Germinal center (tissue), 1 donor: ENCODE measurements at places on chromosomes 1 and 21.

- DNase-seq, result no peak
Observed at GRCh38 chr1:27145934-27146354, 9.0 kb downstream of the SLC9A1 start.

- DNase-seq, result no peak
Observed at GRCh38 chr1:22186311-22186710, 43.4 kb upstream of the WNT4 start.

DNA sequence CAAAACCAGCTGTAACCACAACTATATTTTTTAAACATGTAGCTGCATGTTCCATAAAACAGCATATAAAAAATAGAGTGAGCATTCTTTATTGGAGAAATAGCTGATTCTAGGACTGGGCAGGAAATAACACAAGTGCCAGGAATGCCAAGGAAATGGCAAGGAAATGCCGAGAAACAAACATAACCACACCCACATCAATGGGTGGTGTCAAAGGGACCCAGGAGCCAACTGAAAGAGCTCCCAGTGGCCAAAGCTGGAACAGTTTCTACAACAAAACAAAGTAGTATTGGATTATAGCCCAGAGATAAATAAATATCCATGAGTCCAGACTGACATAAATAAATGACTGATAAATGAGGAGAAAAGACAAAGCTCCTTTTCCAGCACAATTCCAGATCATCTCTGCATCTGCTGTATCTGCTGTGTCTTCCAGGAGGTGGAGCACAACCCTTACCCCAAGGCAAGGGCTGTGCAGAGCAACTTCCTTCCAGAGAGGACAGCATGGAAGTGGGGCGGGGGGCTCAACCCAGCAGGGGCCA lies 28.1 kb downstream of the ADARB1 start:
- no peak for DNase-seq

DNA sequence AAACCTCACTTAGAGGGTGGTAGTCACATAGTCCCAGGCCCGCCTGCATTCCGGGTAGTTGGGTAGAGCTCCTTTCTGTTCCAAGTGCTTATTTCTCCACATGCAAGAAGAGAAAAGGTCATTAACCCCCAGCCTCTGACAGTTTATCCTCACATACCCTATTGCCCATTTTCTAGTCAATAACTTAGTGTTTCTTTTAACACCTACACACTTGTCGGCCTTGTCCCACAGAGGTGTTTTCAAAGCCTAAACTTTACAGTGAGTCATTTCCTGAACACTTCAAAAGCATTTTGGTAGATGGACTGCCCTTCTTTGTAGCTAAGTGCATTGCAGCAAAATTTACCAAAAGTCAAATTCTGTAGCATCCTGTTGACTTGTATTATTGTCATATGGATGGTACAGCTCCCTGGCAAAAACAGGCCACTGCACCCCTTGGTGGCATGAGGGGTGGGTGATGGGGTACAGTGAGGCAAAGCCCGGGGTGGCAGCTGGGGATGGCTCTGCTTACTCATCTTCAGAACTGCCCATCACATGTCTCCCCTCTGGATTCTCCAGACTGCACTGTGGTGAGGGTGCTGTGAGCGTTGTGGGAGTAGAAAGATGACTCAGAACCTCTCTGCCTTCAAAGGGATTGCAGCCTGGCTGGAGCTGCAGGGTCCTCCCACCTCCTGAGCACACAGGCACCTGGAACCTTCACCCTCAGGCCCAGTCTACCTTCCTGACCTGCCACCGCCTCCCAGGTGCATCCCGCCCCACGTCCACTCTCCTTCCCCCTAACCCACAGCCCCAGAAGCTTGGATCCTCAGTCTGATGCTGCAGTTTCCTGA lies 45.8 kb upstream of the DMRTB1 start:
- DNase-seq, result no peak

GRCh38 chr1:198986442-198986841 lies 347.6 kb downstream of the PTPRC start:
- no peak for DNase-seq

GRCh38 chr1:227774051-227774731 lies 39.0 kb downstream of the SNAP47 start:
- no peak for DNase-seq

- no peak for DNase-seq
Observed at GRCh38 chr21:15437883-15438282, 291.9 kb upstream of the USP25 start.

DNA sequence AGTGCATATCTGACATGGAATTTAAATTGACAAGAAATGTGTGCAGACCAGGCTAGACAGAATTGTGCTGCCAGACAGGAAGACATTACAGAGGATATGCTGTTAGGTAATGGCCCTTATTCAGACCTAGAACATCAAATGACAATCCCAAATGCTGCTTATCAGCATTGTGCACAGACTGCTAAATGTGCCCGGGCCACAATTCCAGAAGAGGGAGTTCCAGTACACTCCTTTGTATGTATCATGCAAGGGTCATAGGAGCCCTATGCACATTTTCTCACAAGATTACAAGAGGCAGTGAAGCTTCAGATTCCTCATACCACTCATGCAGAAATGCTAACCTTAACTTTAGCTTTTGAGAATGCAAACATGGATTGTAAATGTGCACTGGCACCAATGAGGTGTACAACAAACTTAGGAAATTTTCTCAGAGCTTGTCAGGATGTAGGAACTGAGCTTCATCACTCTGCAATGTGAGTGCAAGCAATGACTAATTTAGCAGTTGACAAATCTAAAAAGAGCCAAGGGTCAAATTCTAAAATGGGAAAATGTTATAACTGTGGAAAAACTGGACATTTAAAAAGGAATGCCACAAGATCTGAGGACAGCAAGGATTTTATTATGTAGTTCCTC lies 273.5 kb downstream of the COL11A1 start:
- no peak for DNase-seq

DNA sequence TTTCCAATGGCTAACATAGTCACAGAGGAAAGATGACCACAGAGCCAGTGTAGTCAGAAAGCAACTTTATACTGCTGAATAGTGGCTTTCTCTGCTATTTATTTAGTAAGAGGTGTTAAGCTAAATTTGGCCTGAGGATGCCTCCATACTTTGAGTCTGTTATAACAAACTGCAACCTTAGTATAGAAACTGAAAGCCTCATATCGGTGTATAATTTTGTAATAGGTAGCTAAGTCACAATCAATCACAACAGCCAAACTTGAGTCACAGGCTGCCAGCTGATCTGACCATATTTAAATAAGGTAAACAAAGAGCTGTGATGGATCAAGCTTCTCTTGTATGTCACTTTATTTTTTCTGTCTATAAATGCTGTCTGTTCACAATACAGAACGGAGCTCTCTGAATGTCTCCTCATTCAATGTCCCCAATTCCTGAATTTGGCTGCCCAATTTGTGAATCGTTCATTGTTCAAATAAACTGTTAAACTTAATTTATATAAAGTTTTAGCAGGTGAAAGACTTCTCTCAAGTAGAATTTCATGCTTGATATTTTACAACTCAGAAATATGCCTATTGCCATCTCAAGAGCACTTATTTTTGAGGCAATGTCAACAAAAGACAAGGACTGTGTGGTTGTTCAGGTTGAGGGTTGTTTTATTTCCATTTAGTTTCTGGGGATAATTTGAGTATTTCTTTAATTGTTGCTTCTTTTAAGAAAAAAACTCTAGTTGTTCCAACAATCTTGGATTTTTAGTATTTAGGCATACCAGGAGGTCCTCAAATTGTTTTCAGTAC lies 339.7 kb upstream of the B3GALT2 start:
- no peak for DNase-seq

- DNase-seq, result no peak
Observed at GRCh38 chr1:75671708-75672107, 52.8 kb upstream of the ACADM start.

DNA sequence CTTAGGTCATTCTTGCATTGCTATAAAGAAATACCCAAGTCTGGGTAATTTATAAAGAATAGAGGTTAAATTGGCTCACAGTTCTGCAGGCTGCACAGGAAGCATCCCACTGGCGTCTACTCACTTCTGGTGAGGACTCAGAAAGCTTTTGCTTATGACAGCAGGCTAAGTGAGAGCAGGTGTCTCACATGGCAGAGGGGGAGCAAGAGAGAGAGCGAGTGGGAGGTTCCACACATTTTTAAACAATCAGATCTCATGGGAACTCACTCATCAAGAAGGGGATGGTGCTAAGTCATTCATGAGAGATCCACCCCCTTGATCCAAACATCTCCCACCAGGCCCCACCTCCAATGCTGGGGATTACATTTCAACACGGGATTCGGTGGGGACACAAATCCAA lies 13.6 kb upstream of the RGS4 start:
- no peak for DNase-seq

DNA sequence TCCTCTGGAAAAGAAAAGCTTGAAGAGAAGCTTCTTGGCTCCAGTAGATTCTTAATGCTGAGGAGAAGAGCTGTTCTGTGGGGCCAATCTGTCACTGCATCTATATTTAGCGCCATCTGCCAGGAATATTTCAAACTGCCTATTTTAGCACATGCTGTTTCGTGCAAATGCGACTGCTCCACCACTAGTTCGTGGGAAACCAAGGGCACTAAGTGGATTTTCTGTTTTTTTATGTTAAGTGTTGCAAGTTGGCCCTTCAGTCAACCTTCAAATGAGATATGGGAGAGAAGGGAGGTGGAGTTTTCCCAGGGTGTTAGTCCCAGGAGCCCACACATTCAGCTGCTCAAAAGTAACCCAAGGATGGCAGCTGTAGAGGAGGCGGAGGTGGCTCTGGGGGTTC lies 91.9 kb downstream of the TSEN15 start:
- no peak for DNase-seq

GRCh38 chr1:223216531-223217205 lies 73.6 kb upstream of the TLR5 start:
- DNase-seq, result no peak

DNA sequence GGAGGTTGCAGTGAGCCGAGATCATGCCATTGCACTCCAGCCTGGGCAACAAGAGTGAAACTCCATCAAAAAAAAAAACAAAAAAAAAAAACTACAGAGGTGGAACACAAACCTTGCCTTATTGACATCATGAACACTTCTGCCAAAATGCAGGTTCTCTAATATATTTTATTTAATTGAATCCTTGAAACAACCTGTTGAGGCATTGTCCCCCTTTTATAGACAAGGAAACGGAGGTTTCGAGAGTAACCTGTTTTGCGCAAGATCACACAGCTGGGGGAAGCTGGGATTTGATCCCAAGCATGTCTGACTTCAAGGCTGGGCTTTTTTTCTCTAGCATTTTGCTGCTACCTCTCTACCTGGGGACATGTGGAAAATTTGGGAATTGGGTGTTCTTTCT lies 2.8 kb downstream of the SZRD1 start:
- no peak for DNase-seq

DNA sequence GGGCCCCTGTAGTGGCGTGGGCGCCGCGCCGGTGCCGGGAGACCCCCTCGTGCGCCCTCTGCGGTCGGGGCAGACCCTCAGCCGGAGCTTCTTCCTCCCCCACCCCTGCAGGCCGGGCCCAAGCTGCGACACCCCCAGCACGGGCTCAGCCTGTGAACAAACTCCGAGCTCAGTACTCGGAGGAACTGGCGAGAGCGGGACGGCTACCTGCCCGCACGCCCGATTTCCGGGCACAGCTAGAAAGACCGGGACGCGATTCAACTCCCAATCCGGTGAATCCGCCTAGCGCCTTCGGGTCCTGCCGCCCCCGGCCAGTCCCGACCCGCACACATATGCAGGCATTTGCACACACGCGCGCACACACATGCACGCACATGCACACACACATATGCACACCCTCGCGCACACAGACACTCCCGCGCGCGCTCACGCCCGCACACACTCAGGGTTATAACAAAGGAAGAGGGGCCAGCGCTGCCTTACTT lies 580 bp upstream of the BLACAT1 start:
- DNase-seq, result no peak

DNA sequence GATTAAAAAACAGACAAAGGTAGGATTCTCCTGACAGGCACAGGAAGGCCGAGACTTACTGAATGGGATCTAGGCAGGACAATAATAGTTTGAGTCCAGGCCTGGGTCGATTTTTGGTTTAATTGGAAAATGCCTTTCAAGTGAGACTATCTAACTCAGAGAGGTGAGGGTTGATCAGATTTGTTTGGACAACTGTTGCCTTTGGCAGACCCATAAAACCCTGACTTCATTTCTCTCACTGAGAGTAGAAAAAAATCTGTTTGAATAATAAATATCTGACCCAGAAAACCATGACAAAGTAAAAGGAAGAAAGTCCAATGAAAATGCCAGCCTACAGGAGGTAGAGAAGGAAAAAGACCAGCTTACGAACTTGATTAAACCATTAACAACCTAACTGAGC lies 12.3 kb upstream of the SLC30A10 start:
- no peak for DNase-seq

DNA sequence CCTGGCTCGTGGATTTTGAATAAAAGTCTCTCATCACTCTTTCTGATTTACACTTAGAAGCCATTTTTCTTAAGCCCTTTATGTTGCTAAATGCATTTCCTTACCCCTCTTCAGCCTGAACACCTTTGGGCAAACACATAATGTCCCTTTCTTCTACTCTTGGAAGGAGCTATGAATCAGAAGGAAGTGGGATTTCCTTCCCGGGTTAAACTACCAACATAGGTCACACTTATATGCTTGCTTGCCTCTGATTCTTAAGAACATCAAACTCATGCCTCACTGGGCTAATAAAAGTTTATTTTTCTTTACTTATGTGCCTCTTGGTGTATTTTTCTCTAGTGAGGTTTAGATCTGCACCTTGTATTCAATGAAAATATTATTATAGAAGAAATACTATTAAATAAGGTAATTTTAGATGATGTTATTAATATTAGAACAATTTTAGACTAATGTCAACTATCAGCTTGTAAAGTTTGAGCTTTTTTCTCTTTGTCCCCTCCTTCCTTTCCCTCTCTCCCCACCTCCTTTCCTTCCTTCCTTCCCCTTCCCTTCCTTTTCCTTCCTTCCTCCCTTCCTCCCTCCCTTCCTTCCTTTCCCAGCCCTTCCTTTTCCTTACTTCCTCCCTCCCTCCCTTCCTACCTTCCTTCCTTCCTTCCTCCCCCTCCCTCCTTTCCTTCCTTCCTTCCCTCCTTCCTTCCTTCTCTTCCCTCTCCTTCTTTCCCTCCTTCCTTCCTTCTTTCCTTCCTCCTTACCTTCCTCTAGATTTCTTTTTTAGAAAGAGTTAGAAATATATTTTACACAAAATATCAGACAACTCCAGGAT lies 66.5 kb upstream of the KCNJ6 start:
- no peak for DNase-seq

DNA sequence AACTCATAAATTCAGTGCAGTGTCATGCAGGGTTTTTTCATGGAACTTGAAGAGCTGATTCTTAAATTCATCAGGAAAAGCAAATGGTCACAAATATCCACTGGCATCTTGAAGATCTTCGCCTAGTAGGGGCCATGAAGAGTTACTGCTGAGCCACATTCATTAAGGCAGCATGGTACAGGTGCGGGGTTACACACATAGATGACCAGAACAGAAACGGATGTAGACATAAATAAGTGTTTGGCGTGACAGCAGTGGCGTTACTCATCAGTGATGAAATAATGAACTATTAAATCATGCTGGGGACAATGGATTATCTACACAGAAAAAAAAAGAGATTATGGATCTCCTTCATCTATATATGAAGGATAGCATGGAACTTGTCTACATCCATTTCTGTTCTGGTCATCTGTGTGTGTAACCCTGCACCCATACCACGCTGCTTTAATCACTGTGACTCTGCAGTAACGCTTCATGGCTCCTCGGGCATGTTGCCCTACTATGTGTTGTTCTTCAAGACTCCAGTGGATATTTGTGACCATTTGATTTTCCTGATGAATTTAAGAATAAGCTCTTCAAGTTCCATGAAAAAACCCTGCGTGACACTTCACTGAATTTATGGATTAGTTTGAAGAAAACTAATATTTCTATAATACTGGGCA lies 161.3 kb downstream of the GALNT2 start:
- DNase-seq, result no peak

GRCh38 chr1:172252958-172253357 lies 167.5 kb upstream of the C1orf105 start:
- no peak for DNase-seq

GRCh38 chr1:40064797-40065499 lies 24.4 kb downstream of the CAP1 start:
- DNase-seq, result peak; percentile 76
